GM23248 (cell line): ENCODE measurements at places on chromosomes 12 and 14.

DNA sequence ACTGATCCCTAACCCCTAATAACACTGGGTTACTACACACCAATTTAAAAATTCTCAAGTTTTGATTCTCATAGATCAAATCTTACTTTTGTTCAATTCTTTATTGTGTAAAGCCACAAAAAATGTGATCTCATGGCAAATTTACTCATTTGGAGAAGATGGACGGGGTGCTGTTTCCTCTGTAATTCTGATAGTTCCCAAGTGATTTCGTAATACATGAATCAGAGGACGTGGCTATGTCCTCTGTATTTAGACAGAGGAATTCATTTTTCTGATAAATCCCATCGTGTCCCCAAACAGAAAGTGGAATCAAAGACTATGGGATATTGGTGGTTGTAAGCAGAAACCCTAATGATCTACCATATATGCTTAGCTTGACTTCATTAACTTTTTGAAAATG is 76.6 kb upstream of the GNG2 start:
- peak; percentile 84 for DNase-seq
- peak overlapping the region; percentile 40 for H3K27ac ChIP-seq
- no peaks in the 10 kb centered on the region for H3K36me3 ChIP-seq
- H3K27me3 ChIP-seq, result 0 out of 2 replicates have a peak, but pooled peaks cover 3% of the 10 kb centered on the region
- peak overlapping the region; percentile 57 for H3K4me3 ChIP-seq

DNA sequence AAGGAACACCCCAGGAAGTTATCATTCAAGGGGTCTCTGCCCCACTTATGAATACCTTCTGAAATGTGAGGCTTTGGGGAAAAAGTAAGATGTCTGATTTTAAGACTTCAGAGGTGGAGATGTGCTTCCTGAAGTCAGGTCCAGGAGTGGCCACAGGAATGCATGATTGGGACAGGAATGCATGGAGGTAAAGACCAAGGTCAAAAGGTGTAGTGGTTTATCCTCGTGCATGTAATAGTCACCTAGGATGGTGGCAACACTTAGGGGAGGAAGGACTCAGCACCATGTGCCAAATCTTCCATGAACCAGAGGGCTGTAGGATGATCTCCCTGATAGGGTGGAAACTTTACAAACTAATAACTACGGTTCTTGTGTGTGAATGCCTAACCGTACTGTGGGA is 217.3 kb downstream of the C12orf75 start:
- H3K4me1 ChIP-seq, result no peaks in the 10 kb centered on the region
- no peak overlapping the region for H3K4me3 ChIP-seq
- DNase-seq, result no peak
- no peaks in the 10 kb centered on the region for H3K27me3 ChIP-seq
- H3K36me3 ChIP-seq, result no peaks in the 10 kb centered on the region
- no peak overlapping the region for H3K27ac ChIP-seq

GRCh38 chr12:116620124-116620491 is 60.9 kb downstream of the MAP1LC3B2 start:
- no peaks in the 10 kb centered on the region for H3K36me3 ChIP-seq
- peaks cover 22% of the 10 kb centered on the region for H3K27me3 ChIP-seq
- no peak overlapping the region for H3K27ac ChIP-seq
- H3K4me1 ChIP-seq, result no peaks in the 10 kb centered on the region

DNA sequence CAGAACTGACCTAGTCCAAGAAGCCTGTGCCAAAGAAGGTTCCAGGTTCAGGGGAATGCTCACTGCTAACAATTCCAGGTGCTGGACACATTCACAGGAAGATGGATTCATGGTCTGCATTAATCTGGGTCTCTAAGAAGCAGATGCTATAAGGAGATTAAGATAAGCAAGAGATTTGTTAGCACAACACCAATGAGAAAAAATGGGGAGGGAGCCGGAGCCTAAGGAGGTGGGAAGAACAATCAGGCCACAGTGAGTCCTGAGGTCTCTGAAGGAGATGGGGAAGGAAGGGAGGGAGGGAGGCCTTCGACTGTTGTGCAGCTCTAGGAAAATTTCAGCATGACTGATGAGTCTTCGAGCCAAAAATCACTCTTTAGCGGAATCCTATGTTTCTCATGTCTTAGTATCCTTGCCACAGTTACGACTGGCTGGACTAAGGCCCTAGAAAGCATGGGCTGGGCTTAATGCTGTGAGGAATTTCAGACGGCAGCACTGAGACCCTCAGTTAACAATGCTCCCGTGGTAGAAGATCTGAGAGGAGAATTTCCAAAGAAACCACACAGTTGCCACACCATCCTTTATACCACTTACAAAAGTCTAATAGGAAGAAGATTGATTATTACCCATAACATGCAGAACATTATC is 31.5 kb upstream of the PTGDR start:
- H3K27me3 ChIP-seq, result no peaks in the 10 kb centered on the region
- no peak overlapping the region for H3K4me3 ChIP-seq
- H3K27ac ChIP-seq, result no peak overlapping the region
- peaks cover 8% of the 10 kb centered on the region; the same call in 1 of the 2 replicates for H3K4me1 ChIP-seq

- no peak overlapping the region for H3K4me3 ChIP-seq
- no peaks in the 10 kb centered on the region for H3K4me1 ChIP-seq
- no peaks in the 10 kb centered on the region for H3K36me3 ChIP-seq
- H3K27me3 ChIP-seq, result no peaks in the 10 kb centered on the region
These were observed 147.3 kb downstream of the TSPAN9 start for GRCh38 chr12:3224530-3224903.

DNA sequence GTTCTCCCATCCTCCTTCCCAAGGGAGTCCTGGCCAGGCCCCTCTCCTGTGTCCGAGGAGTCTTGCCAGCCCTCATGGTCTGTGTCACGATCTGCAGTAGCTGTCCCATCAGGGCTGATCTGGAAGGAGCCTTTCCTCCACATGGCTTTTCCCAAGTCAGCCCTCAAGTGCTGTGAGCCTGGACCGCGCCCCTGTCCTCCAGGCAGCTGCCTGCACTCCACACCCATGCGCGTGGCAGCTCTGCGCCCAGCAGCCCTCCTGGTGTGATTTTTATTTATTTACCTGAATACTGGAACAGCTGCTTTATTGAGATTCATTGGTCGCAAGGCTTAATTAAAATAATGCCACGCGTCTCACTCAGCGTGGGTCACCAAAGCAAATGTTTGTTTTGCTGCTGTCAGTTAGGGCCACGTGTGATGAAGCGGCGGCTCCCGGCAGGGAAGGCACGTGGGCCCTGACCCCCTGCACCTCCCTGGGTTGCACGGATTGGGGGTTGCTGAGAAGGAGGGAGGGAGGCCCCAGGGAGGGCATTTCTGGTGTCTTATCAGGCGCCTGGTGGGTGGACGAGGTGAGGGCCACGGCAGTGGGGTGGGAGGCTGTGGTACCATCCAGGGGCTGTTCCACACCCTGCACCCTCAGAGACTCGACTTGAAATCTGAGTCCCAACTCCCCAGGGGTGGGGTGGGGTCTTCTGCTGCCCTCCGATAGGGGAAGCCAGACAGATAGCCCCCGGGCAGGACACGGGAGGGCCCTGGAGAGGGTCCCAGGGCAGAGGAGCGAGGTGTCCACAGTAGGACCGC is 206.3 kb upstream of the C14orf180 start:
- no peaks in the 10 kb centered on the region for H3K36me3 ChIP-seq
- H3K27me3 ChIP-seq, result no peaks in the 10 kb centered on the region
- H3K4me1 ChIP-seq, result no peaks in the 10 kb centered on the region
- H3K4me3 ChIP-seq, result no peak overlapping the region

- no peaks in the 10 kb centered on the region for H3K4me1 ChIP-seq
- H3K4me3 ChIP-seq, result no peak overlapping the region
- no peak overlapping the region for H3K27ac ChIP-seq
- no peaks in the 10 kb centered on the region for H3K36me3 ChIP-seq
These were observed 76.1 kb downstream of the TTC7B start for GRCh38 chr14:90740081-90740480.
